Neuronal stem cell (in vitro differentiated cells): ENCODE measurements at places on chromosomes 2 and 18.

DNA sequence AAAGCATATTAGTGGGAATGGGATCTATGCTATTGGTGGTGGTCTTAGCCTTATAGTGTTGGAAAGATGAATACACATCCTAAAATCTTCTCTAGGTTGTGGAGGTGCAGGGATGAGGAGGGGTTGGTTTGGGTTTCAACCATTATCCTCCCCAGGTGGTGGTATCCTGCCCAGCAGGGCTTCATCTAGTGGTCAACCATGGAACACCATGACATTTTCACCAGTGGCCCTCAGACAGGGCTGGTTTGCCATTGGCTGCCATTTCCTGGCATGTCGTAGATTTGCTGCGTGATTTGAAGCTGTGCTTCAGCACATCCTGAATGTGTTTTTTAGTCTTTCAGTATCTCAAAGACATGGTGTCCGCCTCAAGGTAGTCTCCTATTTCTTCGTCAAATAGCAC is 391.2 kb upstream of the HNRNPA3 start:
- no peak for DNase-seq

DNA sequence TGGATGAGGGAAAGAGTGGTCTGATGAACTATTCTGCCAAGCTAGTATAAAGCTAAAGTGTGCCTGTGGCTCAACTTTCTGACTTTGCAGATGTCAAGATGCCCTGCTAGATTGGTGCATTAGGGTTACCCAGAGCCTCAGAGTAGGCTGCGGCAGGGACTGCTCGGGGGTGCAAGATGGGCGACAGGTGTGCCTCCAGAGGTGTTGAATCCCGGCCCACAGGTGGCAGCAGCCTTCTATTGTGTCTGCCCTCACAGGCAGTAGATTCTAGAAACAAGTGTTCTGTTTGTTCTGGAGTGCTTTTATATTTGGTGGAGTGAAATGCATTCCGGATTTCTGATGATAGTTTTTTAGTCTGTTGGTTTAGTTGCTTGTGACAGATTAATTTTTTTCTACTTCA is 131.6 kb upstream of the IL1R2 start:
- no peak for DNase-seq

- DNase-seq, result no peak
These were observed 10.1 kb downstream of the GPR35 start for GRCh38 chr2:240635121-240635997.

GRCh38 chr2:240823449-240824336 is 3.7 kb upstream of the KIF1A start:
- DNase-seq, result no peak

- DNase-seq, result no peak
These were observed 29.4 kb upstream of the SNED1 start for GRCh38 chr2:240968731-240969624.

DNA sequence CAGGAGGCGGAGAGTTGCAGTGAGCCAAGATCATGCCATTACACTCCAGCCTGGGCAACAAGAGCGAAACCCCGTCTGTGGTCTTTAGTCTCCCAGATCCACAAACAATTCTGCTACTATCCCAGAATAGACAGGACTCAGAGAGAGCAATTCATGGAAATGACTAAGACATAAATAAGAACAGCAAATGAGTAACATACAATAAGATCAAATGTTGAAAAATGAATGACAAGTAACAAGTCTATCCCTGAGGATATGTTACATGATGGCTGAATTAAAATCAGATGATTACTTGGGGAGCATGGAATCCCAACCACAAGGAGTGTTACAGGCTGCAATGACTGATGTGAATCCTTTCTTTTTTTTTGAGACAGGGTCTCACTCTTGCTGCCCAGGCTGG is 10.3 kb downstream of the ARL5A start:
- no peak for DNase-seq

DNA sequence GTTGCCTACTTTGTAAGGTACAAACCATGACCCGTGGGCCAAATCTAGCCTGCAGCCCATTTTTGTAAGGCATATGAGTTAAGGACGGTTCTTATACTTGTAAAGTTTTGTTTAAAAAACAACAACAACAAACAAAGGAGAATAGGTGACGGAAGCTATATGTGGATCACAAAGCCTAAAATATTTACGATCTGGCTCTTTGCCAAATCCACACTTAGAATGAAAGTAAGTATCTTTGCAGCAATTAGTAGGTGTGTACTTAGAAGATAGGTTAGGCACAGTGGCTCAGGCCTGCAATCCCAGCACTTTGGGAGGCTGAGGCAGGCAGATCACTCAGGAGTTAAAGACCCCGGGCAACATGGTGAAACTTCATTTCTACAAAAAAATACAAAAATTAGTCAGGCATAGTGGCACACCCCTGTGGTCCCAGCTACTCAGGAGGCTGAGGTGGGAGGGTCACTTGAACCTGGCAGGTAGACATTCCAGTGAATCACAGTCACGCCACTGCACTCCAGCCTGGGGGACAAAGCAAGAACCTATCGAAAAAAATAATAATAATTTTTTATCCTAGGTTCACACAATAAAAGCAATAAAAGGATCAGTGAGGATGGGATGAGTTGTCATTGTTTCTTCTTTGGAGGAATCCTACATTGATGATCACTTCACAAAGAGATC is 57.8 kb upstream of the CTAGE1 start:
- DNase-seq, result no peak

DNA sequence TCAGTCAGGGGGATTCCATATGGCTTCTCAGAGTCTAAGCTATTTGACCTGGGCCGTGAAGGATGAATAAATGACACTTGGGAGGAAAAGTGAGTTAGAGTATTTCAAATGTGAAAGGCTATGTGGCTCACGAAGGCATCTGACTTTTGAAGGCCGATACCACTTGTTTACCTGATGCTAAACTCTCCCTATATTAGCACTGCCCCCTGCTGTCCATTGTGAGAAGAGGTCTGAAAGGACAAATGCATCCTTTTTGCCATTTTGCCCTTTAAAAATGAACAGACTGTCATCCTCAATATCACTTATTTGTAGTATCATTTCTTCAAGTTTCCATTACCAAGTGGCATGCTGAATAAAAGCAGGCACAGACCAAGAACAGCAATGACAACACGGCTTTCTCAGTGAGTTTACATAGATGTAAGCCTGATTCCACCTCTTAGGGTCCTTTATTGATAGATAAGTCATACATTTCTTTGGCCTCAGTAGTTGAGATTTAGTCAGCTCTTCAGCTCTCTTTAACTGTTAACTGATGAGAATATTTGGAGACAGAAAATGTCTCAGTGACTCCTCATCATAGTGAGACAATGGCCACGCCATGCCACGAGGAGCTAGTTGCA is 40.1 kb downstream of the DOCK10 start:
- peak; percentile 59 for DNase-seq

DNA sequence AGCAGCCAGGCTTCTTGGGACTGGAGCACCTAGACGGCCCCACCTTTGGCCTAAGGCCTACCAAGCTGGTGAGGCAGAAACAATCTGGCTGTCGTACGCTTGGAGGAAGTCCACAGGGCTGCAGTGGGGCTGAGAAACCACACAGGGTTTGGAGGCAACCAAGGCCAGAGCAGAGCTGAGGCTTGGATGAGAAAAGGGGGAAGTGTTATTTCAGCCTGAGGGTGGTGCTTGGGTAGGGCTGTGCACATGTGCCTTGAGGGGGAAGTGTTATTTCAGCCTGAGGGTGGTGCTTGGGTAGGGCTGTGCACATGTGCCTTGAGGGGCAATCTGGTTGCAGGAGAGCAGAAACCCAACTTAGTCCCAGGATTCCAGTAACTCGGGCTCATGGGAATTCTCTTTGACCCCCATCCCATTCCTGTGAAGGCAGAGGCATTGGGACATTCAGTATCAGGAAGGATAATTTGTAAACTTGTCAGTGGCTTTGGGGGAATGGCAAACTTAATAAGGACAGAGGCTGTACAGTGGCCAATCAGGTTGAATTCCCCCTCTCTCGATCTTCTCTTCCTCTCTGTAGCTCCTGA is 971 bp upstream of the FBXO41 start:
- no peak for DNase-seq

DNA sequence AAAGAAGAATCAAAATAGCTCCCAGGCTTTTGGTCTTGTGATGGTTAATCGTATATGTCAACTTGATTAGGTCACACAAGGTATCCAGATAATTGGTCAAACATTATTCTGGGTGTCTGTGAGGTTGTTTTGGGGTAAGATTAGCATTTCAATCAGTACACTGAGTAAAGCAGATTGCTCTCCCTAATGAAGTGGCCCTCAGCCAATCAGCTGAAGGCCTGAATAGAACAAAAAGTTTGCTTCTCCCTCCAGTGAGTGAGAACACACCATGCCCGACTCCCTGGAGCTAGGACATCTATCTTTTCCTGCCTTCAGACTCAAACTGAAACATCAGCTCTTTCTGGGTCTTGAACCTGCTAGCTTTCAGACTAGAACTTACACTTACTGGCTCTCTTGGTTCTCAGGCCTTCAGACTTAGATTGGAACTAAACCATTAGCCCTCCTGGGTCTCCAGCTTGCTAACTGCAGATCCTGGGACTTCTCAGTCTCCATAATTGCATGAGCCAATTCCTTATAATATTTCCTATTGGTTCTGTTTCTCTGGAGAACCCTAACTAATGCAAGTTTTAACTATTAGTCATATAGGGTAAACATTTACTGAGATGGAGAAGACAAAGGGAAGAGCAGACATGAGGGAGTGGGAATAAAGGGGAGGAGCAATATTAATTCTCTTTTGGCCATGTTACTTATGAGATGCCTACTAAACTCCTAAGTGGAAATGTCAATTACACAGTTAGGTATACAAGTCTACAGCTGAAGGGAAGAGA is 25.5 kb downstream of the LNPK start:
- DNase-seq, result no peak

DNA sequence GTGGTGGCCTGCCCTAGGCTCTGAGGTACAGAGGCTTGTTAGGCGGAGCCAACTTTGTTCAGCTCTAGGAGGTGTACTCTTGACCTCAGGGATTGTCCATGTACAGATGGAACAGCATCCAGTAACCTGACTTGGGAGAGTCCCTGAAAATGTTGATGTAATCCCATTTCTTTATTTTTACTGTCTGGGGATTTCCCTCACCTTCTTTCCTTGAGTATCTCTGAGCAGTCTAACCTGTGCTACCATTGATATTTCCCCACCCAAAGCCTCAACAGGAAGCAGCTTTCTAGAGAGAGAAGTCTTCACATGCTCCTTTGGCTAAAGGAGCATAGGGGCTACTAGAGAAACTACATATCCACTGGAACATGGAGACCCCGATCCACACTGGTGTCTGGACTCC is 10.4 kb downstream of the IL36A start:
- no peak for DNase-seq

- no peak for DNase-seq
These were observed 88.8 kb upstream of the RMDN2 start for GRCh38 chr2:37836270-37836669.

GRCh38 chr2:25926984-25927756 is 48.9 kb upstream of the ASXL2 start:
- DNase-seq, result no peak

DNA sequence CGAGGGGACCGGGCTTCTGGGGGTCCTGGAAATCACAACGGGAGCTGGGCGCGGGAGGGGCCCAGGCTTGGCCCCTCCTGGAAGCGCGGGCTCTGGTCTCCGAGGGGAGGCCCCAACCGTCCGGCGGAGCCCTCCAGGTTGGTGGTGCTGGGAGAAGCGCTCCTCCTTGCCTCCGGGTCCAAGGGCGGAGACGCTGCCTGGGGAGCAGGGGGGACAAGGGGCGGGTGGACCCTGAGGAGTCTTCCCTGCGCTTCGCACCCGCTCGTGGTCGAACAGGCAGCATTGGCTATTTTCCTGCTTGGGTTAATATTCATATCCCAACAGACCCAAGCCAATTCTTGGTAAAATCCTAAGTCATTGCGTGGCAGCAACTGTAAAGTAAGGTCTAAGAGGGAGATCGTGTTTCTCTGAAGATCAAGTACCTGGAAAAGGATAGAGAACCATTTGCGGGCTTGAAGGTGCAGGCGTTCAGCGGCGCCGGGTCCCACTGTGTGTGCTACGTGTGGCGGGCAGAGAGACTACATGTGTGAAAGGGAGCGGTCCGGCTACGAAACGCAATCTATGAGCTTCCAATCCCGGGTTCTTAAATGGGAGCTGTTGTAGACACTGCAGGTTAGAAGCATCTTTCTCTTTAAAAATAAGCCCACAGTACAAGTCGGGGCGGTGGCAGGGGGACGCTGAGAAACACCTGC is 805 bp downstream of the CIDEA start:
- DNase-seq, result no peak

DNA sequence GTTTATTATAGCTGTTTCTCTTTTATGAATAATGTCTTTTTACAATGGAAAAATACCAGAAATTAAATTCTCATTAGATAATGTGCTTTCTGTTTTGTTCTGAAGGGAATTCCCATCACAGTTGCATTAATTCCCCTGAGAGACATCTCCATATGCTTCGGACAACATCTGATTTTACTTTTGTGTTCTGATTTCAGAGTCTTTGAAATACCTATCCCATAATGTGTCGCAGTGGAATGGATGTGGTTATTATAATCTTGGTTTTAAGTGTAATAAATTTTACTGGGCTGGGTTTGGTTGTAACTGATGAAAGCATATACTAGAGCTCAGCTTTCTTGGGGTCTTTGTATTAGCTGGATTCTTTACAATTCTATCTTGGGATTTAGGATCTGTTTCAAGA is 12.5 kb downstream of the SPTBN1 start:
- DNase-seq, result no peak

DNA sequence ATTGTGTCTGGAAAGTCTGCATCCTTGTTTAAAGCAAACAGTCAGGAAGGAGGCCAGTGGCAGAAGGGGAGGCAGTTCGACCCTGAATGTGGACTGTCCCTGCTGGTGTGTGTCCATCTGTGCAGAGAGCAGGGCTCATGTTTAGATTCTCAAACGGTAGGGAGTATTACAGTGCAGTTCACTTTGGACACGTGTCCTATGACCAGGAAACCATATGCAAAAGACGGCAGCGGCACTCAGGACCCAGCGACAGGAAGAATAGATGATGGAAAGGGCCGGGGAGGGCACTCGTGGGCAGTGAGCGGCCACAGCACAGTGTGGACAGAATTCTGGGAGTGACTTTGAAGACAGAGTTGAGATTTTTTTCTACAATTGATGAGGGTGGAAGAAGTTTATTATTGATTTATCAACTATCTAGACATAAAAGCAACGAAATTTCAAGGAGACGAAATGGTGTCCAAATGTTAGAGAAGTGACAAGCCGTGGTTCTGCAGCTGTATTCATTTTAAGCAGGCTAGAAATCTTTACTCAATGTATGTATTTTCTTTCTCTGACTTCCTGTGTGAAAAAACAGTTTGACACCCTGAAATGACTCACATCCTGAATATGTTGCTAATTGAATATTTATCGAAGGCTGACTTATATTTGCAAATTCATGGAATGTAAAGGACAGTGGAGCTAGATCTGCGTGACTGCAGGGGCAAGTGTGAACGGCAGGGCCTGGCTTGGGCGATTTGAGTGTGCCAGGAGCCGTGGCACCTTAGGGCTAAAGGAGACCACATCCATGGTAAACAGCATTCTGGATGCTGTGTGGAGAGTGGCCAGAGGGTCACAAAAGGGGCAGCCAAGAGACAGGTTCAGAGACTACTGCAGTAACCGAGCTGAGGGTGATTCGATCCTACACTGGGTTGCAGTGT is 214.2 kb downstream of the PTGR3 start:
- no peak for DNase-seq

- peak; percentile 71 for DNase-seq
These were observed at the start of gene TRPM8 for GRCh38 chr2:233917116-233917515. Gene TRPM8, plus strand, starts transcription at chr2:233917373. Its CDS starts 9,165 bp downstream, at chr2:233926538.

GRCh38 chr18:51157215-51157614 is 40.3 kb downstream of the MEX3C start:
- no peak for DNase-seq
